Renal cortical epithelial cell (primary cell): ENCODE measurements at places on chromosomes 4 and X.

DNA sequence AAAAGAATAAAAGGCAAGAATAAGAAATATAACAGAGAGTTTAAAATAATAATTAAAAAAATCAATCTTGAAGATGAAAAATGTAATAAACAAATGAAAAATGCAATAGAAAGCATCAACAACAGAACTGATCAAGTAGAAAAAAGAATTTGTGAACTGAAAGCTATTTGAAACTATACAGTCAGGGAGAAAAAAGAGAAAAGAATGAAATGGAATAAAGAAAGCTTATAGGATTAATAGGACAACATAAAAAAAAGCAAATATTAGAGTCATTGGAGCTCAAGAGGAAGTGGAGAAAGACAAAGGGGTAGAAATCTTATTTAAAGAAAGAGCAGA lies 126.8 kb upstream of the RPL34 start:
- DNase-seq = no peak

DNA sequence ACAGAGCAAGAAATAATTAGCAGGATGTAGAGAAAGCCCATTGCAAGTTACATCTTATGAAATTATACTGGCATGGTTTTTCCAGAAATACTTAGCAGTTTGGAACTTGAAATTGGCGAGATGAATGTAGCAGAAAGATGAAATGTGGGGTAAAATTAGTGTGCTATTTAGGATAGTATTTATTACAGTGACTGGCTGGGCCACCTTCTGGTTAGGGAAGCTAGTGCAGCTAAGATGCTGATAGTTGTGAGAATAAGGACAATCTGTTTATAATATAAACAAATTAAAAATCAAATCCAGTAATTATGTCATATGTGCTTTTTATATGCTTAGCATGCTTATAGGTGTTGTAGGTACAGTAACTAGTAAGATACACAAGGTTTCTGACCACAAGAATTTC lies 74.8 kb downstream of the IL15 start:
- peak; percentile 33 for DNase-seq

DNA sequence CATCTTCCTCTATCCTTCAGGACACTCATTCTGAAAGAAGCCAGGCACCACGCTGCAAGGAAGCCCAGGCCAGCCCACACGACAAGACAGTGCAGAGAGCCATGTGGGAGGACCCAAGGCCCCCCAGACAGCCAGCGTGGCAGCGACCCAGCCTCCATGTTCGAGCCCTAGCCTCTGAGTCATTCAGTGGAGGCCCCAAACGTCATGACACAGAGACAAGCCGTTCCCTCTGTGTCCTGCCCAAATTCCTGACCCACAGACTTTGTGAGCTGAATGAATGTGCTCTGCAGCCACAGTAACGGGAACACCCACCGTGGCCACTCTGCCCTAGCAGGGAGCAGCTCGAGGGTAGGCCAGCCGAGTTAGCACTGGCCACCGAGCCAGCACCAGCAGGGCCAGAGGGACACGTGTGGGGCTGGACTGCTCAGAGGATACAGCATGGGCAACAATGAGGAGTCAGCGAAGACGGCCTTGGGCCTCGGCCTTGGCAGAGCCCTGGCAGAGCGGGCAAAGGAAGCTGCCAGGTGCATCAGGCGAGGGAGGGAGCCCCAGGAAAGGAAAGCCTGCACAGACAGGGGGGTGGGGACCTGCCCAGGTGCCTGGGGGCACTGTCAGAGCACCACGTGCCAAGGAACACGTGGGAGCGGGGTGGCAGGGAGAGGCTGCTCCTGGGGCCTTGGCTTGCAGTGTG lies 8.6 kb downstream of the BLOC1S4 start:
- no peak for DNase-seq

DNA sequence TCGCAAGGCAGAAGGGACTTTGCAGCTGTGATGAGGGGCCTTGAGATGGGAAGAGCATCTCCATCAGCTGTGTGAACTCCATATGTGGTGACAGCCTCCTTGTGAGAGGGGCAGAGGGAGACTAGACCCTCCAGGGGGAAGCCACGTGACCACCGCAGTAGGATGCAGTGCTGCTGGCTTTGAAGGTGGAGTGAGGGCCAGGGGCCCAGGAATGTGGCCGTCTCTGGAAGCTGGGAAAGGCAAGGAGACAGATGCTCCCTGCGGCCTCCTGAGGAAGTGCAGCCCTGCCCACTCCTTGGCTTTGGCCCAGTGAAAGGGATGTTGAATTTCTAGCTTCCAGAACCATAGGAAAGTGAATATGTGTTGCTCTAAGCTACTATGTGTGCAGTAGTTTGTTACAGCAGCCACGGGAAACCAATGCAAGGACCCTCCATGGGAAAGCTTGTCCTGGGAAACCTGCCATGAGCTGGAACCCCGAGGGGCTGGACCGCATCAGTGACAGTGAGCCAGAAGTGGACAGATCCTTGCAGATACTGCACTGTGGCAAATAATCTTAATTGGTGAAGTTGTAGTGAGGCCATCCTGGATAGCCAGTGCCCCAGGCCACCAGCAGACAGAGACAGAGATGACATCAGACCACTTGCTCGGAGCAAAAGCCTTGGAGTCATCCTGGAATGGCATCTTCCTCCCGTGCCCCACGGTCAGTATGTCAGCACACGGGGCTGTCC lies 35.4 kb upstream of the SORCS2 start:
- DNase-seq = no peak

GRCh38 chrX:123060986-123061385 lies 123.1 kb upstream of the GRIA3 start:
- no peak for DNase-seq

GRCh38 chrX:64805683-64806082 lies 170.6 kb downstream of the ZC4H2 start:
- no peak for DNase-seq

GRCh38 chrX:123153846-123154335 lies 30.2 kb upstream of the GRIA3 start:
- DNase-seq = no peak

GRCh38 chr4:10006231-10006600 lies 15.1 kb downstream of the SLC2A9 start:
- DNase-seq = peak; percentile 99

GRCh38 chr4:185201977-185202962 lies 1.5 kb downstream of the CFAP97 start:
- DNase-seq = no peak

DNA sequence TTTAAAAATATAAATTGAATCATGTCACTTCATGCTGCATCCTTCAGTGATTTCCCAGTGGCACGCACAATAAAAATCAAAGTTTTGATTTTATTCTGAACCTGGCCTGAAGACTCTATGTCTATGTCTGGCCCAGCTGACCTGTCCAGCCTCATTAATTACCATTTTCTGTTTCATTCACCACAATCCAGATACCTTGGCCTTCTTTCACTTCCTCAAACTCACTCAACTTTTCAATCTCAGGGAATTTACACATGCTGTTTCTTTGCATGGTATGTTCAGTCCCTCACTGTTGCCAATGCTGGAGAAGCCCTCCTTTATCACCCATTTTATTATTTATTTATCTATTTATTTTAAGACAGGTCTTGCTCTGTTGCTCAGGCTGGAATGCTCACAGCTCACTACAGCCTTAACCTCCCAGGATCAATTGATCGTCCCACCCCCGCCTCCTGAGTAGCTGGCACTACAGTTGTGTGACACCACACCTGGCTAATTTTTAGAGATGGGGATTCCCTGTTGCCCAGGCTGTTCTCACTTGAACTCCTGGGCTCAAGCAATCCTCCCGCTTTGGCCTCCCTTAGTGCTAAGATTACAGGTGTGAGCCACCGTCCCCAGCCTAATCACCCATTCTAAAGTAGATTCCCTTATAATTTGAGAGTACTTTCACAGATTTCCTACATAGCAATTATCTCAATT lies 43.1 kb downstream of the ZGRF1 start:
- no peak for DNase-seq

- DNase-seq = no peak
Observed at GRCh38 chrX:46882266-46882665, 30.0 kb upstream of the JADE3 start.

DNA sequence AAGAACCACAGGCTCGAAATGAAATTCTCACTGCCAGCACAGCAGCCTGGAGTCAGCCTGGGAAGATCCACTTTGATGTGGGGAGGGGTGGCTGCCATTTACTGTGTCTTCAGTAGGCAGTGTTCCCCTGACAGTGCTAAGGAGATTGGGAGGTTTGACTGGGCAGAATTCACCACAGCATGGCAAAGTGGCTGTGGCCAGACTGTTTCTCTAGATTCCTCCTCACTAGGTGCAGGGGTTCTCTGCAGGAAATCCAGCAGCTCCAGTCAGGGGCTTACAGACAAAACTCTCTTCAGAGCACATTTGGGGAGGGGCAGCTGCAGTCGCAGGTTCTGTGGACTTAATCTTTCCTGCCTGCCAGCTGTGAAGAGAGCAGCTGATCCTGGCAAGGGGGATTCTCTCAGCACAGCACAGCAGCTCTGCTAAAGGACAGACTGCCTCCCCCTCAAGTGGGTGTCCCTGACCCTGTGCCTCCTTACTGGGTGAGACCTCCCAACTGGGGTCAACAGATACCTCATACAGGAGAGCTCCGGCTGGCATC lies 1174.0 kb downstream of the RAPGEF2 start:
- no peak for DNase-seq

- no peak for DNase-seq
Observed at GRCh38 chr4:74635490-74636123, 158.7 kb downstream of the BTC start.

- no peak for DNase-seq
Observed at GRCh38 chr4:109649872-109650271, 53.4 kb downstream of the CASP6 start.
